ENCODE measurements at places on chromosomes 13 and 19.

- DNase-seq, result no peak
These were observed 22.0 kb downstream of the MISP start for GRCh38 chr19:772730-773436.

GRCh38 chr13:41962994-41963393, 2.1 kb upstream of the VWA8 start:
- DNase-seq, result no peak

- DNase-seq, result no peak
These were observed 29.9 kb downstream of the ATP7B start for GRCh38 chr13:51981355-51981754.

- DNase-seq, result peak; percentile 94
These were observed 64.9 kb downstream of the TEX29 start for GRCh38 chr13:111385183-111385857.

GRCh38 chr13:39766464-39767158, 111.1 kb downstream of the COG6 start:
- no peak for DNase-seq

DNA sequence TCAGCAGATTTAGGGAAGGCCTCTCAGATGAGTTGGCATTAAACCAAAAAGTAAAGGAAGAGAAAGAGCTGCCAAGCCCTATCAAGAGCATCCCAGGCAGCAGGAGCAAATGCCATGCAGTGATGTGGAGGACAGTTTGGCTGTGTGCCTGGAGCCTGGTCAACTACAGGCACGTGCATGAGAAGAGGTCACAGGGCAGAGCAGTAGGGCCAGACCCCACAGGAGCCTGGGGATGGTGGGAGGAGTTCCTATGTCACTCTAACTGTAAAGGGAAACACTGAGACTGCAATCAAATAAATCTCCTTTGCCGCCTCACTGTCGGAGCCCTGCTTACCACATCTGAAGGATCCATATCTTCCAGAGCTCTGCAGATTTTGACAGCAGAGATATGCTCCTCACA, 240.5 kb downstream of the ENOX1 start:
- no peak for DNase-seq

- no peak for DNase-seq
These were observed 1.4 kb upstream of the ICAM1 start for GRCh38 chr19:10269333-10270179.

- no peak for DNase-seq
These were observed 220.3 kb downstream of the KLF12 start for GRCh38 chr13:73913751-73914518.

DNA sequence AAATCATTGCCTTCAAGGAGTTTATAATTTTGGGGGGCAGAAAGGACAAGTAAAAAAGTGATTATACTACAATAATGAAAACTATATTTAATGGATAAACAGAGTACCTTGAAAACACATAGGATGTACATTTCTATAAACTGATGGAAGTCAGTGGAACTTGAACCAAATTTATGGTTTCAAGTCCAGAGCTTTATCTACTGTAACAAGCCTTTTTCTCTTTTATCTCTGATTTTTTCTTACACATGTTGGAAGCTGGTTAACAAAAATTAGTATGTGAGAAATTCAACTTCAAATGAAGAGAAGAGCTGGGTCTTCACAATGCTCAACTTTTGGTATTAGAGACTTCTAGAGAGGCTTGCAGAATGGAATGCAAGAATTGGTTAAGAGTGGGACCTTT, 393.6 kb downstream of the LMO7 start:
- no peak for DNase-seq

GRCh38 chr19:5141129-5141849, 172.4 kb downstream of the KDM4B start:
- DNase-seq, result no peak
